ENCODE measurements at places on chromosomes 6 and 20.

DNA sequence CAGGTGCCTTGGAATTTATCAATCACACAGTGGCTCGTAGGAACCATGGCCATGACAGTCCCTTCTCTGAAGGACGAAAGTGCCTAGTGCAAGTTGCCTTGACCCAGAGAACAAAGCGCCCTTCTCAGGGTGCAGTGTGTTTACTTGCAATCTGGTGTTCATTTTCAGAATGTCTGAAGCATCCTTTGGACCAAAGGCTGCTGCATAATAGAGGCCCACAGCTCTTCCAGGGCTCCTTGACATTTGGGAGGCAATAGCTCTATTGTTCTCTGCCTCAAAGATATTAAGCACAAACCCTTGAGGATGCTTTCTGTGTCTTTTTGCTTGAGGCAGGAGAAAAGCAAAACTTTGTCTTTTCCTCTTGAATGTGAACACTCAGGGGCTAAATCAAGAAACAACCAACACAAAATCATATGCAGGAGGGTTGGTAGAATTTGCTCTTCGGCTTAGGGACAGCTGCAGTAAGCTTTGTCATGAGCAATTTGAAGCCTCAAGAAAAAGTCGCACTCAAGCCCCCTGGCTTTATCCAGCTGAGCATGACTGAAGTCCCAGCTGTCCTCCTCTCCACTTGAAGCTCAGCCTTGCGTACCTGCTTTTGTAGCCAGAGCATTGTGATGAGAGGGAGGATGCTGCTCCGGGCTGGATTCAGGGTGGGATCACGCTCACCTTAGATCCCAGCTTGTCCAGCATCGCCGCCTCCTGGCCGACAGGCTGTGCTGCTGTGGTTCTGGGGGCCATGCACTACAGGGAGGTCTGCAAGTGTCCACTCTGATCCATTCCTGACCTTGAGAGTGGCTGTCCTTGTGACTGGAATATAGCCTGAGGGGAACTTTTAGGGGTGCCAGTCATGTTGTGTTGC lies 495.4 kb downstream of the CDH26 start:
- peak; percentile 7 for DNase-seq

DNA sequence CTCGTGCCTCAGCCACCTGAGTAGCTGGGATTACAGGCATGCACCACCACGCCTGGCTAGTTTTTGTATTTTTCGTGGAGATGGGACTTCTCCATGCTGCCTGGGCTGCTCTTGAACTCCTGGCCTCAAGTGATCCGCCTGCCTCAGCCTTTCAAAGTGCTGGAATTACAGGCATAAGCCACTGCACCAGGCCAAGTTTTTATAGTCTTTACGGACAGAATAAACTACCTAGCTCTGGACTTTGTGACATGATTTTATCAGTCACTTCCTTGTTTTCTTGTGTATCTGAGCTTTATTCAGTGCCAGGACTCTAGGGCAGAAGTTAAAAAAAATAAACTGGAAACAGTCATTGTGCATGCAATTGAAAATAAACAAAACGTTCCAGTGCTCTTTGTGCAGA lies 46.7 kb upstream of the RALGAPA2 start:
- DNase-seq, result no peak

GRCh38 chr6:31958412-31958740 lies 395 bp downstream of the NELFE start:
- no peak for DNase-seq

DNA sequence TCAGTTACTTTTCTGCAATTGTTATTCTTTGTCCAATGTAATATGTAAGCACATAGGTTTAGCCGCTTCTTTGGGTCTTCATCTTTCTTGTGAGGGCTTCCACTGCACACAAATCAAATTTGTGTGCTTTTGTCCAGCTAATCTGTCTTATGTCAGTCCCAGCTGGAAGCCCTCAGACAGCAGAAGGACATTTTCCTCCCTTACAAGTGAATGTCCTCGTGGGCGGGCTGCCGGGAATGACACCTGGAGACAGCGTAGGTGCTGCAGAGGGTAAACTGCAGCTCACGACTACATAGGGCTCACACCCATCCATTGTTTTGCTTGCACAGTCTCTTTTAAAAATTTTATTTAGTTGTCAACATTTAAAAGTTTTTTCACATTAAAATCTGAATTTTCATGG lies 24.6 kb upstream of the PPP1R14C start:
- no peak for DNase-seq

GRCh38 chr6:169932491-169932890 lies 181.1 kb downstream of the ERMARD start:
- no peak for DNase-seq

DNA sequence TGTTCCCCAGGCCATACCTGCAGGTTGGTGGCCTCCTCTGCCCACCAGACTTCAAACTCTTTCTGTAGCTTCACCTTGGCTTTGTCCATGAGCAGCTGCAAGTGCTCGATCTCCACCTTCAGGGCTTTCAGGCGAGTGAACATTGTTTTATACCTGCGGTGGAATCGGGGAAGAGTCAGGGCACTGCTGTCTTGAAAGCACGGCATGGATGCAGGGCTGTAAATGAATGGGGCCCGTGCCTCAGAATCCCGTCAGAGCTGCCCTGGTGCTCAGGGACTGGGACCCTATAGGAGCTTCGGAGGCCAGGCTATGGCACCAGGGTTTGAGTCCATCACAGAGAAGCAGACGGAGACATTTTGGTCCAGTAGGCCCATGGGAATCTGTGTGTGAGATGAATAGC lies 37.9 kb upstream of the KCNK16 start:
- no peak for DNase-seq

- no peak for DNase-seq
Observed at GRCh38 chr6:43768983-43769525, 957 bp upstream of the VEGFA start.

- DNase-seq, result no peak
Observed at GRCh38 chr6:42158011-42158410, 15.2 kb upstream of the GUCA1A start.
